GM18507 (cell line): ENCODE measurements at places on chromosomes 12 and 14.

- DNase-seq = no peak
Observed at GRCh38 chr12:15956413-15957185, 45.5 kb downstream of the DERA start.

DNA sequence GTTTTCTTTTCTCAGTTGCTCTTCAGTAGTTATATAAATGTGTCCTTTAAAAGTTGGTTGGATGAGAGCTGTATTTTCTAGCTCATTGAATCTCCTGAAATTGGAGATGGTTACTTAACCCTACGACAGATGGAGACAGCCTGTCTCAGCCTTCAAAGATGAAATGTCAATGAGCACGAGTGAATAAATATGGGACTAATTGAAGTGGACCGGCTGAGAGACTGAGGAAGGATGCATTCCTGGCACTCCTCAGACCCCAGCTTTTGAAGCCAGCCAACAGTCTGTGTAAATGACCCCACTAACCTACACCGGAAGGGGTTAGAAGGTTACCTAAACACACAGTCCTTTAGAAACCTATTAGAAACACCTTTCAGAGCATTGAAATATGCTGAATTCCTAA lies 46.6 kb downstream of the PDZRN4 start:
- no peak for DNase-seq

DNA sequence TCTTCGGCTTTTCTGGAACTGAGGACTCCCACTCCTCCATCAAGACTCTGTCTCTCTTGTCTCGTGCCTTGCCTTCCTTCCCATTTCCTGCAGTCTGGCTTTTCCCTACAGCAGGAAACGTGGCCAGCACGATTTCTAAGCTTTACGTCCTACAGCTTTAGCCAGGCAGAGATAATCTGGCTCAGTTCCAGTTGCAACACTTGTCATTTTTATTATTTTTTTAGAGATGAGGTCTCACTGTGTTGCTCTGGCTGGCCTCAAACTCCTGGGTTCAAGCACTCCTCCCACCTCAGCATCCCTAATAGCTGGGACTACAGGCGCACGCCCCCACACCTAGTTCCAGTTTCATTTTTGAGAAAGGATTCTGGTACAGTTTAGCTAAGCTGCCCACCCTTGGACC lies 19.9 kb downstream of the CALM1 start:
- DNase-seq = no peak

DNA sequence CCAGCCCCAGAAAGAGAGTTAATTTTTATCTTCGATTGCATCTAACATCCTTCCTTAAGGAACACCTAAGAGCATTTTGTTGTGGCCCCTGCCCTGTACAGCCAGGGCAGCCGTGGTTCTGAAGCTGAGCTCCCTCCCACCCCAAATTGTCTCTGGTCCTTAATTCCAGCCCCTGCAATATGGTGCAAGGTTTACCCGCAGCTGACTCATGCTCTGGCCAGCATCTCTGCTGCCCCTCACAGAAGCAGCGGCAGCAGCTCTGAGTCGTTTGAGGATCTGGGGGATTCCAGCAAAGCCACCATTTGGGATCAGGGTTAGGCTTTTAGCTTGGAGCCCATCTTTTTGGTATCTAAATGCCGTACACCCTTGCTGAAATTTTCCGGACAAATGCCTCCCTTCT lies 3.3 kb downstream of the DLK1 start:
- DNase-seq = no peak

DNA sequence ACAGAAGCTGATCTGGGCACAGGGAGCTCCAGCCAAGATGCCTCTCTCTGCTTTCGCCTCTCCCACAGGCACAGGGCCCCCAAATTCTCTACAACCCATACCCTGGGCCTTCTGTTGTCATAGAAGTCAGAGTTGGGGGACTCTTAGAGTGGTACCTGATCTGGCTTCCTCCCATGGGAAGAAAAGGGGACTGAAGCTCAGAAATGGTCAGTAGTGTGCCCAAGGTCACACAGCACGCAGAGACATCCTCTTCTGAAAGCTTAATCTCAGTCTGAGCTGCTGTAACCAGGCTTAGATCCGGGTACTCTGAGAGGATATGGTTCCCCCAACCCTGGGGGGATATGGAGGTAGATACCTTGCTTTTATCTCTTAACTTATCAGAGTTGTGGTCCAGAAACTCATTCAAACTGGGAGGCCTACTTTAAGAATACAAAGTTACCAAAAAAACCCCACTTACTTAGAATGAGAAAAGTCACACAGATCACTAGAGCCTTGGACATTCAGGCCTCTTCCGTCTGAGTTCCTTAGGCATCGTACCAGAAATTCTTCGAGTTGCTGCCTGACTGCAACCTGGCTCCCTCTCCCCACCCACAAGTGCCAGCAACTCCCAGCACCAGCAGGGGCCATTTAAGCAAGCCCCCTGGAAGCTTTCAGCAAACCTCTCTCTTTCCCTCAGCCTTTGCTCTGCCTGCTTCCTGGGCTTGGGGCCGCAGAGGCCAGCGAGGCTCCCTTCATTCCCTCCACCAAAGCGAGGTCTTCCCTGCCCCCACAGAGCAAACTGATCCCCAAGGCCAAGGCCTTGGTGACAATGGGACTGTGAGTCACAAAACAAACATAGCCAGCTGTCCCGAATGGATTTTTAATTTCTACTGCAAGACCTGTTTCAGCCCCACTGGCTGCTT lies 13.9 kb downstream of the KRT7 start:
- DNase-seq = no peak

DNA sequence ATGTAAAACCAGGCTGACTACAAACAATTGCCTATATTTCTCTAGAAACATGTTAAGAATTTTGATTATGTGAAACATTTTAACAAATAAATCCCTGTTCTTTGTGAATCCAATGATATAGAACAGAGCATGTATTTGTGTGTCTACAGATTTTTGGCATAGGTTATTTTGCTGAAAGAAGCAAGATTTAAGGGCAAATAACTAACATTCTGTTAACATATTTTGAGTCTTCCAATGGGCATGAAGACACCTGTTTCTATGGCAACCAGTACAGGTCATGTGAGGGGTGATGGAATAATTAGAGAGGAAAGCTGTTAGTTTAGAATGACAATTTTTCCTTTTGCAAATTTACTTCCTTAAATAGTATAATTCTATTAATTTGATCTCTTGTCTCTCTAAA lies 8.8 kb downstream of the ART4 start:
- no peak for DNase-seq
